ENCODE measurements at places on chromosomes 16 and 17.
A peak's percentile ranks its signal among the peaks of the same experiment; 100 is the strongest.

DNA sequence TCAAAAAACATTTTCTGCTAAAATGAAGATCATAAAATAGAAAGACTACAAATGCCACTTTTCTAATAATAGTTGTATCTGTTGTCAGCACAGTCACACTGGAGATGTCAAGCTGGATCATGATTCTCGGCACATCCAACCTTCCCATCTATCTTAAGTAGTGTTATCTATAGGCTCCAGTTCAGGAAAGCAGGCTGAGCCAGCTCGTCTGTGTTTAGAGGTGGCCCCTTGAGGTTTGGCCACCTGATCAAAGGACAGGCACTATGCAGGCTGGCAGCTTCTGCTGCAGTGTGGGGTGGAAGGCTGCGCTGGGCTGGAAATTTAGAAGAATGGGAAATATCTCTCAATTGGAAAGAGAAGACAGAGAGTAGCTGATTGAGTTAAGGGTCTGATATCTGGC lies 32.4 kb downstream of the SMYD4 start:
- no peak for DNase-seq

DNA sequence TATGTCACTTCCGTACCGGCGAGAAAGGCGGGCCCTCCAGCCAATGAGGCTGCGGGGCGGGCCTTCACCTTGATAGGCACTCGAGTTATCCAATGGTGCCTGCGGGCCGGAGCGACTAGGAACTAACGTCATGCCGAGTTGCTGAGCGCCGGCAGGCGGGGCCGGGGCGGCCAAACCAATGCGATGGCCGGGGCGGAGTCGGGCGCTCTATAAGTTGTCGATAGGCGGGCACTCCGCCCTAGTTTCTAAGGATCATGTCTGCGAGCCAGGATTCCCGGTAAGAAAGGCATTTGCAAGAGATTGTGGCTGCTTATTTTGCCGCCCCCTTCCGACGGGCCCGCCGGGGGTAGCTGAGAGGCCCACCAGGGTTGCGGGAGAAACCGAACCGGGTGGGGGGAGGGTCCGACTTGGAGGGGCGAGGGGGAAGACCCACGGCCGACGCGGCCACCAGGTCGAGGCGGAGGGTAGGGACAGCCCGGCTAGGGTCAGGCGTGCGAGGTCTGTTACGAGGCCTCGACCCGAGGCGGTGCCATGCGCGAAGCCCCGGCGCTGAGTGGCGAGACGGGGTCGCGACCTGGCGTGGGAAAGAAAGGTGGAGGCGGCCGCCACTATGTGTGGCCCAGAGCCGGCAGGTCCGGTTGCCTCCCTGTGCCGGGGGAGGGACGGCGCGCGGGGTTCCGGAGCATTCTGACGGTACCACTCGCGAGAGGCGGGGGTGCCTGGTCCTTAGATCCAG lies 6.7 kb upstream of the CD68 start:
- peak; percentile 99 for DNase-seq

DNA sequence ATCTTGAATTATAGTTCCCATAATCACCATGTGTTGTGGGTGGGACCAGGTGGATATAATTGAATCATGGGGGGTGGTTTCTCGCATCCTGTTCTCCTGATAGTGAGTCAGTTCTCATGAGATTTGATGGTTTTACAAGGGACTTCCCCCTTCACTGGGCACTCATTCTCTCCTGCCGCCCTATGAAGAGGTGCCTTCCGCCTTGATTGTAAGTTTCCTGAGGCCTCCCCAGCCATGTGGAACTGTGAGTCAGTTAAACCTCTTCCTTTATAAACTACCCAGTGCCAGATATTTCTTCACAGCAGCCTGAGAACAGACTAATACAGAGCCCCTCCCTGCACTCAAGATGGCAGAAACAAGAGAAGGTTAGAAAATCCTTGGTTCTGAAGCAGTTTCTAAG lies 26.4 kb downstream of the LDAF1 start:
- DNase-seq, result peak; percentile 59

DNA sequence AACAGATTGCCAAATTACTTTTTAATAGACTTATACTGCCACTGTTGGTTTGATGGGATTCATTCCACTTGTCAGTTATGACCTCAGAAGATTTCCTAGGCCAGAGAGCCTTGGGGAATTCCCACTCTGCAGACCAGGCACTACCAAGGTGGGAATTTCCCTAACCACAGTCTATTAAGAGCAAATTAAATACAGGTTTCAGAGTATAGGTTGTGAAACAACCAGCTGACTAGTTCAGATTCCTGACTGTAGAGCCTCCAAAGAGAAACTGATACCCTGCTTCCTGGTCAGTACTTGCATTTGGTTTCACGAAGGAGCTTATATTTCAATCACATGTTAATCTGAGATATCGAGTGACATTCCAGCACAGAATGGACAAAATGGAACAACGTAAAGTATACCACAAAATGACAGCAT lies 186.5 kb downstream of the STX8 start:
- peak; percentile 99 for DNase-seq

- no peak for DNase-seq
These were observed 44.6 kb downstream of the RAI1 start for GRCh38 chr17:17725752-17726457.

DNA sequence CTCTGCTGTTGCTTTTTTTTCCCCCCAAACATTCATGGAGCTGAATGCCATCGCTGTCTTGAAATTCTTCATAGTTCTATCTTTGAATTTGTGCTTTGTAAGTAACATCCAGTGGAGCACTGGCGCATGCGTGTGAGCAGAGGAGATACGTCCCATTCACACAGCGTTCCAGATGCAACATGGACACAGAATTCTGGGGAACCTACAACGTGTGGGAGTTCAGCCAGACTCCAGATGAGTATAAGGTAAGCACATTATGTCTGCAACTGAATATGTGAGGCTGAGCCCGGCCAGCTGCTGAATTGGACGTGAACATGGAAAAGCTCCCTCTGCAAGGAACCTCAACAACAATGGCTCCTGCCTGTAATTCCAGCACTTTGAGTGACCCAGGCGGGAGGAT lies 4.3 kb upstream of the ATP1B2 start:
- no peak for DNase-seq

DNA sequence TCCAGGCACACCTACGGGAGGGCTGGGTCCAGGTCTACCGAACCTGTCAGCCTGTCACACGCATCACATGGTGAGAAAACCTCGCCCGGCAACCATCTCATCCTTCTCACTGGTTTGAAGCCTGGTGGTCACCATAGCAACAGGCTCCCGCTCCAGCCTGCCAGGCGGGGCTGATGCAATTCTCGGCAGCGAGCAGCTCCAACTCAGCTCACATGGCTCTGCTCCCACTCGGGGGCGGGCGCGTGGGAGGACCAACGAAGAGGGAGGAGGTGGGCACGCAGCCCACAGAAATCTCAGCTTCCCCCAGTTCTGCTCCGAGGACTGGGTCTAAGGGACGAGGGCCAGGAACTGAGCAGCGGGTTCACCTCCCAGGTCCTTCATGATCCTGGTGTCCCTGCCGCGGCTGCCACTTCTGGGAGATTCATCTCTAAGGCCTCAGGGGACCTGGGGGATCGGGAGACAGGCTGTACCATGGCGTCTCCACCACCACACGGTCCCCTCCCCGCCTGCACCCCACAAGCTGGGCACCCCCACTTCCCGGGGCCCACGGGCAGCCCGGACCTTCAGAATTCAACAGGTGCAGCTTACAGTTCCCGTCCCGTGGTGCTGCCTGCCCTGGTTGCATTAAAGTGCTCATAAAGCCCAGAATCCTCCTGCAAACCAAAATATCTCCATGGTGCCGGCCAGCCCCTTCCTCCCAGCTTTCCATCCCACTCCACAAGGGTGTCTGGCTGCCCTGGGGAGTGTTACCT lies 25.8 kb downstream of the ABR start:
- DNase-seq, result peak; percentile 40

DNA sequence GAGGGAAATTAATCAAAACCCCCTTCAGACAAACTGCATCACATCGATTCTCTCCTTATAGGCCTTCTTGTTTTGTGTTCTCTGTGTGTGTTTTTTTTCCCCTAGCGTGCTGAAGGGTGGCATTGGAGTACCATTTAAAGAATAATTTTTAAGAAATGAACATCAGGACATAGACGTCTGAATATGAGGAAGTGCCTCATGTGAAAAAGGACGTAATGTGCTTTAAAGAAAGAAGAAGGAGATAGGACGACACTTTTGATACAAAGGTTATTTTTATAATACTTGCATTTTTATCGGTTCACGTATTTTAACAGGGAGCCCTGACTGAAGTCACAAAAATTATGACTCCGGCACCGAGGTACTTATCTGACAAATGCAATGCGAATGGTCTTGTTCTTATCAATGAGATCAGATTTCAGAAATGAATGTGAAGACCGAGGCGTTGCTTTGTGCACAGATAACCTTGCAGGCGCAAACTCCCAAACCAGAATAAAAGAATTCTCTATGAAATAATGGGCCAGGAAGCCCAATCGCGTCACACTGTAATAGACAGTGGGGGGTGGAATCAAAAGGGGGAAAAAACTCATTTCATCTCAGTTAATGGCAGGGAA lies 606.3 kb downstream of the MAF start:
- DNase-seq, result no peak

DNA sequence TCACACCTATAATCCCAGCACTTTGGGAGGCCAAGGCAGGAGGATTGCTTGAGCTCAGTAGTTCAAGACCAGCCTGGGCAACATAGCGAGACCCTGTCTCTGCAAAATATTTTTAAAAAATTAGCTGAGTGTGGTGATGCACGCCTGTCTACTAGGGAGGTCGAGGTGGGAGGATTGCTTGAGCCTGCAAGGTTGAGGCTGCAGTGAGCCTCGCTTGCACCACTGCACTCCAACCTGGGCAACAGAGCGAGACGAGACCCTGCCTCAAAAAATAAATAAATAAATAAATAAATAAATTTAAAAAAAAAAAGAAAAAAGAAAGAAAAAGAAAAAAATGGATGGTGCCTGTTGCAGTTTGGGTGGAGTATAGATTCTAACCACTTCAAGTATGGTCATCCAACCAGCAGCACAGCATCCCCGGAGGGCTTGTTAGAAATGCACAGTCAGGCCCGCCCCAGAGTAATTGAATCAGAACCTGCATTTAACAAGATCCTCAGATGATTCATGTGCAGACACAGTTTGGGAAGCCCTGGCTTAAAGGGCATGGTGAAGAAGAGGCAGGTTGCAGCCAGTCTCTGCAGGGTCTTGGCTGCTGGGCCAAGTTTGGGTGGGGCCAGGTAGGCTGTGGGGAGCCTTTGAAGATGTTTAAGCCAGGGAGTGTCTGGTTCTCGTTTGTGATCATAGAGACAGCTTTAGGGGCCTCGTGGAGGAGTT lies 40.8 kb downstream of the MRC2 start:
- peak; percentile 98 for DNase-seq

DNA sequence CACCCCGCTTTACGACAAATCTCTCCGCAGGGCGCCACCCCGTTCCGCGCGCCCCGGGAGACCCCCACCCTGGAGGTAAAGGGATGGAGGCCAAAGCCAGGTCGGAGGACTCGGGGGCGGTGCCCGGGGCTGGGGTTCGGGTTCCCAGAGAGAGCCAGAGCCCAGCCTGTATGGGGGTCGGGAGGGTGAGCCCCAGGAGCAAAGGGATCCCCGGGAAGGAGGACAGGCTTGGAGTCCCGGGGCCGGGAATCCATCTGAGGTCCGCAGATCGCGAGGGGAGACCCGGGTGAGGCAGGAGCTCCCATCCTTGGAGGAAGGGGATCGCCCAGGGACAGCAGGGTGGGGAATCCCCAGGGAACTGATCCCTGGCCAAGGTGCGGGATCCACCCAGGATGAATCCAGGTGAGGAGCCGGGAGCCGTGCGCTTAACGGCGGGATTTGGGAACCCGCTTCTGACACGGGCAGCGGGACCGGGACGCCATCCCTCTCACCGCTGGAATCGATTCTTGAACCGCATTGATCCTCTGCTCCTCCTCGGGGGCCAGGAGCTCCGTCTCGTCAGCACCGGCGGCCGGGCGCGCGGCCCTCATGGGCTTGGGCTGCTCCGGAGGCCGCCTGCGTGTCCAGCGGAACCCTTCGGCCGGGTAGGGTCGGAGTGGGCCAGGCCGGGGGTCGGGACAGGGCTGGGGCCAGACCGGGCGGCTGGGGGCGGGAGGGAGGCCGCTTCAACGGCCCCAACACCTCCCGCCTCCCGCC lies at the start of gene MMD:
TSS of gene MMD (minus strand) at position 657 of the 756 bp plus-strand sequence. CDS start at position 517, 140 bp downstream.
- DNase-seq, result peak; percentile 46

DNA sequence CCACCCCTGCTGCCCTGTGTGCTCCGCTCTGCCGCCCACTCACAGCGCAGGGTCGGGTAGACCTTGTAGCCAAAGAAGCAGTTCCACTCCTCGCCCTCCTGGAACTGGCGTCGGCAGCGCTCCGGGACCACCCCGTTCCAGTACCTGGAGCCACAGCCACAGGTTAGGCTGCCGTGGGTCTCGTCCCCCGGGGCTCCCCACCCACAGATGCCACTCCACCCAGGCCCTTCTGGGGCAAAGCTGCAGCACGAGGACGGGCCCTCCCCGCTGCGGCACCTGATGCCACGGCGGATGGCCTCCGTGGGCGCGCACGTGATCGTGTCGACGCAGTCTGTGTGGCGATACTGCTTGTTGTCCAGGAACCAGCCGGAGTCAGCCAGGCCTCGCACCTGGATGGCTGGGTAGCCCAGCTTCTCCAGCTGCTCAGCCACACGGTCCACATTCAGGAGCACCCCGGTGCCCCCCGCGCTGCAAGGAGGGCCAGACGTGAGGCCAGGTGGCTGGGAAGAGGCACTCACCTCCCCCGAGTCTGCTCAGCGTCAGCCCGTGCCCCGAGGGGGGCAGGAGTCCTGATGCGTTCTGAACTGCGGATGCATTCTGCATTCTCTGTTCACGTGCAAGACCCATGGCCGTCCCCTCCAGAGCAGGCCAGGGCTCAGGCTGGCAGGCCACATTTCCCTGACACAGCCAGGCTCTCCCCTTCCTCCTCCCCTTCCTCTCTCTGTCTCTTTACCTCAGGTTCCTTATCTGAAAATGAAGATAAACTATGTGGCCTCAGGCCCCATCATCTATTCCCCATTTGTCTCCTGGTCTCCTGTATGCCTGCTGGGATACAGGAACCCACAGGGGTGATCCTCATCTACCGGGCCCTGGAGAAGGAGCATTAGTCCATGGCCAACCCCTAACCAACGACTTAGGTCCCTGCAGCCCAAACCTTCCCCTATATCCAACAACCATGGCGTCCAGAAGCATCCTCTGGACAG lies 4.1 kb downstream of the NOTUM start:
- DNase-seq, result no peak

- DNase-seq, result no peak
These were observed 6.5 kb downstream of the ABHD15 start for GRCh38 chr17:29560316-29560715.

DNA sequence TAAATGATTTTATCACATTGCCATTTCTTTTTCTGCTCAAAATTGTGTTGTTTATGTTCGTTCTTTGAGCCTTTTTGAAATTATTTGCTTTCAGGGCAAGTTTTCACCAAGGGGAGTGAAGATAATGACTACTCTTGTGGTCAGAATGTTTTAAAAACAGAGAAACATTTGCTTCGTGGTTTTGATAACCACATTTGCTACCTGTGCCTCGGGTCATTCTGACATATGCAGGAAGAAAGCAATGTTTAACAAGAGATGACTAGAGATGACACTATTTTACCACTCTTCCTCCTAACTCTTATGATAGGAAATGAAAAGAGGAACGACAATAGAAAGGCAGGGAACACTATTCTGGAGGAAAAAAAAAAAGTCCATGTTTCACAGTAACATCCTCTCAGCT lies 1496.5 kb upstream of the GOT2 start:
- peak; percentile 38 for DNase-seq

GRCh38 chr16:89687092-89687940 lies 827 bp downstream of the CDK10 start:
- peak; percentile 47 for DNase-seq

Measured in epithelial cell of esophagus (primary cell).